Glutamatergic neuron (in vitro differentiated cells): ENCODE measurements at places on chromosomes 7 and 10.

DNA sequence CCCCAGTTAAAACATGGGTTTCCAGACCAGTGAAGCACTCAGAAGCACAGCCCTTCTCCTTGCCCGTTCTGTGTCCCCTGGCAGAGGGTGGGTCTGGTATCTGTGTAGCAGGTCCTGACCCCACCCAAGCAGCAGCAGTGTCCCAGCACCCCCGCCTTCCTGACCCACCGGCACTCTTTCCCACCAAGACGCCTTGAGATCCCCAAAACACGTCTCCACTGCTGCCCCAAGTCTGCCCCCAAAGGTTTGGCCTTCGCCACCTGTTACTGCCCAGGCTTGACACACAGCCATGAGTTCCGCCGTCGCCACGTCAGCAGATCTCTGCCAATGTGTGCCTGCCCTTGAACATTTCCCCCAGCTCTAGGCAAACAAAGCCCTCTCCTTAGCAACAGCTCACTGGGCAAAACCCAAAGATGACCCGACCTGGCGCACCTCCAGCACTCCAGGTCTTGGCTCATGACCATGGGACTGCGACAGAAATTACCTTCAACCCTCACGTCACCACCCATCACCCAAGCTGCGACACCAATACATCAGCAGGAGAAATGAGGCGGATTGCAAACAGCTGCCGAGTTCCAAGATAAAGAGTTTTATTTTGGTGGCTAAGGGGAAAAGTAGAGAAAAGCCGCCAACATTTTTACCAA, 75.6 kb downstream of the CTBP2 start:
- no peak for DNase-seq

GRCh38 chr10:97518301-97519043, 19.7 kb downstream of the UBTD1 start:
- DNase-seq: no peak

DNA sequence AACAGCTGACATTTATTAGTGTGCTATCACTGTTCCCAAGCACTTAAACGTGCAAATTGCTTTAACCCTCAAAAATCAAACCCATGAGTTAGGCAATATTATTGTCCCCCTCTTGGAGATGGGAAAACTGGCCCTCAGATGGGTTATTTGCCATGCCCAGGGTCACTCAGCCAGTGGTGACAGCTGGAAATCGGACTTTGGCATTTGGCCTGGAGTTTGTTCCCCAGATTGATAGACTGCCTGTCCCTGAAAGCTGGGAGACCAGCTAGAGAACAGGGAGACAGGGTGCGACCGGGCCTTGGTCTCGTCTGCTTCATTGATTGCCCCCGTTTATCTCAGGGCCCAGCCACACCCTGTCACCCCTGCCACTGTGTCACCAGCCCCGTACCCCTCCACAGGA, 366.3 kb upstream of the GALNT17 start:
- no peak for DNase-seq

GRCh38 chr10:86536294-86536861, 14.8 kb upstream of the WAPL start:
- peak; percentile 37 for DNase-seq

- no peak for DNase-seq
Observed at GRCh38 chr7:156220701-156221100, 408.4 kb upstream of the SHH start.

DNA sequence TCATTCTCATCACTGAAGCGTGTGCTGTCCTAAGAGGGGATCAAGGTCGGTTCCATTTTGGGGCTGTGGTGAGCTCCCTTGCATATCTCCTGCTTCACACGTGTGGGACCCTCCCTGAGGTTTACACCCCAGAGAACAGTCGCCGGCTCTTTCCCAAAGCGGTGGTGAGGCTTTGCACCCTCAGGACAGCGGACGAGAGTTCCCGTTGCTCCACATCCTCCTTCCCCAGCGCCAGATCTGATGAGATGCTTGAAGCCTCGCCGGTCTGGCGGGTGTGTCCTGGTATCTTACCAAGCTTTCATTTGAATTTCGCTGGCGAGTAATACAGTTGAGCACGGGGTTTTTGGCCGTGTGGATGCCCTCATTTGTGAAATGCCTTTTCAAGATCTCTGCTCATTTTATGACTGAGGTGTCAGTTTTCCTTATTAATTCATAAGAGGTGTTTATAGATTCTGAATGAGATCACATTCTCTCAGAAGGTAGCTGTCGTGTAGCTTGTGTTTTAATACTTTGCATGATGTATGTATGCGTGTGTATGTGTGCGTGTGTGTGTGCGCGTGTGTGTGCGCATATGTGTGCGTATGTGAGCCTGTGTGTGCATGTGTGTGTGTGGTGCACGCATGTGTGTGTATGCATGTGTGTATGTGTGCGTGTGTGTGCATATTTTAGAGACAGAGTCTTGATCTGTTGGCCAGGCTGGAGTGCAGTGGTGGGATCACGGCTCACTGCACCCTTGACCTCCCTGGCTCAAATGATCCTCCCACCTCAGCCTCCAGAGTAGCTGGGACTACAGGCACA, 30.7 kb downstream of the ELFN1 start:
- DNase-seq: no peak

DNA sequence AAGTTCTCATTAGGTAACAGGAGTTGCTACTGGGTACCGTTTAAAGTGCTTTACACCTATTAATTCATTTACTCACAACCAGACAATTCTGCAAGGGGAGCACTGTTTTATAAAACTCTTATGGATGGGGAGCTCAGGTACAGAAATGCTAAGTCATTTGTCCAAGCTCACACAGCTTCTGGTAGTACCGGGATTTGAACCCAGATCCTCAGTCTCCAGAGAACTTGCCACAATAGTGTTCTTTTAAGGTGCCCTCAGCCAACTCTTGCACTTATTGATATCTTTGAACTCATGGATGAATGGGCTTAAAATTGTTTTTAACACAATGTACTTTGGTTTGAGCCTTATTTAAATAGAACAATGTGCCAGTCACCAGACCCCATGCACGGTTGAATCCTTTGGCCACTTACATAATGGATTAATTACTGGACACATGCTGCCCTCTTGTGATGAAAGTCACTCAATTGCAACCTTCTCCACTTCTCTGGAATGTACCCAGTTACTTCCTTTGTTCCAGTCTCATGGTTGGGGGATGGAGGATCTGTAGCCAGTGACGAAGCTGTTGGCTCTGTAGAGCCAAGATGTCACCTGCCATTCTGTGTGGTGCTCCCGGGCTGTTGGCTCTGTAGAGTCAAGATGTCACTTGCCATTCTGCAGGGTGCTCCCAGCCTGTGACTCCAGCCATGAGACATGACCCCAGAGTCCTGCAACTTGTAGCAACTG, 65.6 kb downstream of the NOD1 start:
- DNase-seq: no peak

- DNase-seq: no peak
Observed at GRCh38 chr7:137110091-137110509, 233.4 kb downstream of the PTN start.

- DNase-seq: no peak
Observed at GRCh38 chr10:96290368-96291133, 13.7 kb upstream of the DNTT start.

DNA sequence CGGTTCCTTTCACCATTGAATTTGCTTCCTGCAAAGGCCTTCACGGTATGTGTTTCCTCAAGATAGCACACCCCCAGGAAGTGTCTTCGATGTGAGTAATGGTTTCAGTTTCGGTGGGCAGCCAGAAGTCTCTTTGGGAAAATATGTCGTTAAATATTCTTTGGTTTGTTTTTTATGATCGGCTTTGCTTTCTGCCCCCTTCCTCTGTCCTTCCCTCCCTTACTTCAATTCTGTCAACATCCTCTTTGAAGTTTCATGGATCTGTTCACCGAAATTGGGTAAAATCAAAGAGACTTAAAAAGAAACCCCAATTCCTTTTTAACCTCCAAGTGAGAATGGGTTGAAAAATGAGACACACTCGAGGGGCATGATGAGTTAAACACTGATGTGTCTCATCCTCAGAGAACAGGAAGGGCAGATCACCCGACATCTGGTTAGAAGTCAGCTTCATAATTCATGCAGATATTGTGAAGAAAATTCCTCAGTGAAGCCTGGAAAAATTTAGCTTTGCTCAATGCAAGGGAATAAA, 170.8 kb upstream of the HABP2 start:
- DNase-seq: no peak

DNA sequence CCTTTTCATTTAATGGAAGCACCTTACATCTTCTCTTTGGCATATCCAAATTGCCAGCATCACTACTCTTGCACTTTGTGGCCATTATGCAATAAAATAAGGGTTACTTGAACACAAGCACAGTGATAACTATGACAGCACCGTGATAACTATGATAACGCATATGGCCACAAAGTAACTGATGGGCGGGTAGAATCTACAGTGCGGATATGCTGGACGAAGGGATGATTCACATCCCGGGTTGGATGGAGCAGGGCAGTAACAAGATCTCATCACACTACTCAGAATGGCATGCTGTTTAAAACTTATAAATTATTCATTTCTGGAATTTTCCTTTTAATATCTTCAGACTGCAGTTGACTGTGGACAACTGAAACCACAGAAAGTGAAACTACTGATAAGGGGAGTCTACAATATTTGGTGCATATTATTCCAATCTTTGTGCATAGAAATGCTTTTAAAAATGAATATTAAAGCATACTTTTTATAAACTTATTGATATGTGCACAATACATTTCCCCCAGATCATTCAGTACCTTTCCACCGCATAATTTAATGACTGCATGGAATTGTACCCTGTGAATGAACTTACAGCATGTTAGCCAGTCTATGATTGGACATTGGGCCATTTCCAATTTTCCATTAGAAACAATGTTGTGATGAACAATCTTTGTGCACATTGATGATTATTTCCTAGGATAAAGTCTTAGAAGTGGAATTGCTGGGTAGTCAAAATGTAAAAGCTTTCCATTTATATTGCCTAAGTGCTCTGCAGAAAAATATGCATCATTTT, 136.4 kb downstream of the WNT2 start:
- no peak for DNase-seq

- no peak for DNase-seq
Observed at GRCh38 chr10:3873728-3874461, 88.9 kb upstream of the KLF6 start.

DNA sequence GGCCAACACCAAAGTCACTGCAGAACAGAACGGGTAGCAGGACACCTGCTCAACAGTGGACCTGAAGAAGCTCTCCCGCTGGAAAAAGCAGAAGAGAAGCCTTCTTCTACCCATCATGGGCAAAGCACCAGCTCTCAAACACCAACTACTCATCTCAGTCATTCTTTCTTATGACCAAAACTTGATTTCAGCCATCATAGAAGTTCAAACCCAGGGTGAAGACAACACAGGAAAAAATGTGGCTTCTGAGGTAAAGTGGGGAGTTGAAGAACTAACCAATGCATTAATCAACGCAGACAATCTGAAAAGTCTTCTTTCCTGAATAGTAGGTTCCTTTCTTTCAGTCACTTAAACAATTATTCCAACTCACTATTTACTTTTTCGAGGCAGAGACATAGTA, 83.3 kb downstream of the ELMO1 start:
- no peak for DNase-seq

DNA sequence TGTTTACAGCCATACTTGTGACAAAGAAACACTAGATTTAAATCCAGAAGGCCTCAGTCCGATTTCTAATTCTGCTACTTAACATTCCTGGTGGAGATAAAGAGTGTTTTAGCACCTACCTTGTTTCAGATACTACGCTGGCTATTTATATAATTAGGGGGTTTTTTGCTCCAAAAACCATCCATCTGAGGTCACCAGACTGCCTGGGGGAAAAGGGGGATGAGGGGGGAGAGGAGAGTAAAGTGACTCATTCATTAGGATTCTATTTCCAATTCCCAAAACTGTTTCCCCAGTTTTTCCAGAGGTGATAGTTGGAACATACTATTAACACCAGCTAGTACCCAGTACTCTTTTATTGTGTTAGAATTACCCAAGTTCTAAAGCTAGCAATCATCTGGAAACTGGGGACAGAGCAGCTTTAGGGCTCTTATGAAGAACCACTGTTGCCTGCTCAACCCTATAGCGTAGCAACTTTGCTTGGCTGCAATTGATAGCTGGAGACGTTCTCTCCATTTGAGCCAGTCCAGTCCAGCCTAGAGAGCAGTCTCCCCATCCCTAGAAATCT, 6.6 kb downstream of the GCC1 start:
- no peak for DNase-seq

DNA sequence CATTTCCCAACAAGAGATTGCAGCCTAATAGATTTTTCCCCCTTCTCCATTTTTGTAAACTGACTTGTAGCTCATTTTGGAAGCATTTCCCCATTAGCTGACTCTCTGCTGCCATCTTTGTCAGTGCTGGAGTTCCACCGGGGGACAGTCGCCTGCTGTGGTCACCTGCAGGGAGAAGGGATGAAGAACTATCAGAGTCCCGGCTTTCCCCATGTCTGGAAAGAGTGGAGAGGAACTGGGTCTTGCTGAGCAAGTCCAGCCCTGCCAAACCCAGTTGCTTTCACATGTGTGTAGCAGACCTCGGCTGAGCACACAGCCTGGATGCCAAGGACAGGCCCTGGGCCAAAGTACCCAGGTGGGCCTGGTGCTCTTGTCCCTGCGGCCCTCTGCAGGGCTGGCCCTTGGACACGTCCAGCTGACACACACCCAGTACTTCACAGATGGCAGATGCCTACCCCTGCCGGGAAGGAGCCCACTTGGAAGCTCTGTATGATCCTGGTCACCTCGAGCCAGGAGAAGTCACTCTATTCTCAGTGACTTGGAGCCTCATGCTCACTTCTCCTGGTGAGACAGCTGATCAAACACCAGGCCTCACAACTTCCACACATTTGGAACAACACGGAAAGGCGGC, 157.3 kb upstream of the NPVF start:
- no peak for DNase-seq

DNA sequence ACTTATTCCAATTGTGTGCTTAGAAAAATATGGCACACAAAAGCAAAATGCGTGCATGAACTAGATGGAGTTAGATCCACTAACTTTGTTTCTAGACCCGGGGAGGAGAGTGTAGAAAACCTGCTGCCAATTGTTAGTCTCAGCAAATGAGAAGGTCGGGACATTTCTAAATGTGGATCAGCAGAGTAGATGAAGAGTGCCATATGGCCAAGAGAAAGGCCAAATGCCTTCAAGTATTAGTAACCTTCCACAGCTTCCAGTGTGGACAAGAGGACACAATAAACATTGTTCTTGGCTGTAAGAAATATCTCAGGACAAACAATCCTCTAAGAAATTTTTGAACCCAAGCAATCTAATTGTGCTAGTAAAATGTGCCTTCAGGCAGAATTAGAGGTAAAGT, 690.3 kb downstream of the REEP3 start:
- DNase-seq: no peak

DNA sequence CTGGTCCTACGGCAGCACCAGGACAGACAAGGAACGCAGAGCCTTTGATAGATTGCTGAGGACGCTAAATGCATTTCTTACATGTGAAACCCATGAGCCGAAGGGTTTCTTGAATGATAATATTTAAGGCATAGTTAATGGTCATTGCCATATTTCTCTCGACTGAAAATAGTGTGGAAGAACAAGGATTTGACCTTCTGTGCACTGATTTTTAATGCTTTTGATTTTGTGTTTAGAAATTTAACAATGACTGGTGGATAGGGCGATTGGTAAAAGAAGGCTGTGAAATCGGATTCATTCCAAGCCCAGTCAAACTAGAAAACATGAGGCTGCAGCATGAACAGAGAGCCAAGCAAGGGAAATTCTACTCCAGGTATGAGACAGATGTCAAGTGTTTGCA, 150.8 kb downstream of the NSUN6 start:
- DNase-seq: no peak
